ENCODE measurements at places on chromosomes 7 and 10.

DNA sequence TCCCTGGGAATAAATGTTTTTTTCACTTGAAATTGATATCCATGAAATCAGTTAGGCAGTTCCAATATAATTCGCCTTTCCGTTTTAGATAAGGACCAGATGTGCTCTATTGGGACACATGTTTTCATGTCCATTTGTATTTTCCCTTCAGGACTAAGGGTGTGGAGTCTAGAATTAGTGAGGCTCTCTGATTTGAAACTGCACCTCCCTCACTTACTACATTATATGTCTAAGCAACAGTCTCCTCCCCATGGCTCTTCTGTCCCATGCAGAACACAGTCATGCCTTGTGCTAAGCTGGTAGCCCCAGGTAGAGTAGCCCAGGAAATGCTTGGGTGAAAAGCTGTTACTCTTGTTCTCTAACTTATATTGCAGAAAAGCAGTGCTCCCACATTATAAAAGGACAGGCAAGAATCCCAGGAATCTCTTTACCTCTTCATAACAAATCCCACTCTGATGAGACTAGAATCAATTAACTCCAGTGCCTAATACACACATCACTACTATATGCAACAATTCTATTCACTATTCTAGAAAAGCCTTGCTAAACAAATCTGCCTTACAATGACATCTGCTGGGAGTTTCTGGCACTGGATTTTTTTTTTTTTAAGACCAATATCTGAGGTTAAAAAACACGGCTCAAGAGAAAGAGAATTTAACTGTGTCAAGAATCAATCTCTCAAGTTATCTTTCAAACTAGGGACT lies 293.9 kb downstream of the SNX13 start:
- no peak for DNase-seq

GRCh38 chr7:149598721-149599308 lies 101.2 kb upstream of the ZNF746 start:
- DNase-seq: peak; percentile 37

GRCh38 chr10:6409971-6410643 lies 170.0 kb downstream of the PRKCQ start:
- no peak for DNase-seq

DNA sequence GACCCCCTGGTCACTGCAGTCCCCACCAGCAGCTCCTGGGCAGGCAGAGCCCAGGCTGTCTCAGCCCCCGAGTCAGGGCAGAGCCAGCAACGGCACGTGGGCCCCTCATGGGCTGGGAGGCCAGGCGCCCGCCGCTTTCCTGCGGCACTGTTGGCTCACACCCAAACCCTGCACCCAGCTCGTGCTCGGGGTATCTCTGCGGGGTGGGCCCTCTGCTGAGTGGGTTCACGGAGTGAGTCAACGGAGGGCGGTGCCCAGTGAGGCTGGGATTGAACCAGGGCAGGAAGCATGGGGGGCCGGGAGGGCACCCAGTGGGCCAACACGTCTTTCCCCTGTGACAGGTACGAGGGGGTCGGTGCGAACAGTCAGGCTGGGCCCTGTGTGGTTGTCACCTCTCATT lies 28.9 kb downstream of the ADAP1 start:
- peak; percentile 10 for DNase-seq

DNA sequence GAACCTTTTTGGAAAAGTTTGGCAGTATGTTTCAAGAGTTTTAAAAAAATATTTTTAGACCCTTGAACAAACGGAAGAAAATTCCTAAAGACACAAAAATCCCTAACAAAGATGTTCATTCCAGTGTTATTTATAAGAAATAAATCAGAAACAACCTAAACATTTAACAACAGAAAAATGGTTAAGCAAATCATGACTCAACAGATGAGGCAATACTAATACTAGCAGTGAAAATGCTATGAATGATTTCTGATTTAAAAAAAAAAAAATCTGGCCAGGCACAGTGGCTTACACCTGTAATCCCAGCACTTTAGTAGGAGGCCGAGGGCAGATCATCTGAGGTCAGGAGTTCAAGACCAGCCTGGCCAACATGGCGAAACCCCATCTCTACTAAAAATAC lies 61.0 kb downstream of the ARHGAP12 start:
- no peak for DNase-seq

- DNase-seq: no peak
These were observed 31.7 kb downstream of the PPP1R3C start for GRCh38 chr10:91601212-91601611.

All from stimulated activated CD4-positive, alpha-beta T cell treated with anti-CD3 and anti-CD28 coated beads, Interleukin-1b, Interleukin-23, amount 100 ng/mL, for 48 hours (primary cell).